ENCODE measurements at places on chromosomes 12 and 14.
A peak's percentile ranks its signal among the peaks of the same experiment; 100 is the strongest.

GRCh38 chr12:89732522-89732921 is 23.9 kb upstream of the ATP2B1 start:
- DNase-seq = no peak

DNA sequence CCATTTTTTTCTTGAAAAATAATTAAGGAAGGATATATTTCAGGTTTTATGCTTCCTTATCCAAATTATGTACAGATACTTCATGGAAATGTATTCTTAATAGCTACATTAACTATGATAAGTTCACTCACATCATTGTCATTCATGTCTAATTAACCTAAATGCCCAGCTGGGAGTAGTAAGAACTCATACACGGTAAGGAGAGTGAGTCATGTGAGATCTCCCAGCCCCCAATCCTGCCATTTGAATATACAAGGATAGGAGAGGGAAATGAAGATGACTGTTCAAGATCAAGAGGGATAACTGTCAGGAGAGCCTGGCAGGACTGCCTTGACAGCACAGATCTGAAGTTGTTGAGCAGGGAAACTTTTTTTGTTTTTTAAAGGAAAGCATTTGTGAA is 343.4 kb upstream of the USP15 start:
- DNase-seq = no peak

DNA sequence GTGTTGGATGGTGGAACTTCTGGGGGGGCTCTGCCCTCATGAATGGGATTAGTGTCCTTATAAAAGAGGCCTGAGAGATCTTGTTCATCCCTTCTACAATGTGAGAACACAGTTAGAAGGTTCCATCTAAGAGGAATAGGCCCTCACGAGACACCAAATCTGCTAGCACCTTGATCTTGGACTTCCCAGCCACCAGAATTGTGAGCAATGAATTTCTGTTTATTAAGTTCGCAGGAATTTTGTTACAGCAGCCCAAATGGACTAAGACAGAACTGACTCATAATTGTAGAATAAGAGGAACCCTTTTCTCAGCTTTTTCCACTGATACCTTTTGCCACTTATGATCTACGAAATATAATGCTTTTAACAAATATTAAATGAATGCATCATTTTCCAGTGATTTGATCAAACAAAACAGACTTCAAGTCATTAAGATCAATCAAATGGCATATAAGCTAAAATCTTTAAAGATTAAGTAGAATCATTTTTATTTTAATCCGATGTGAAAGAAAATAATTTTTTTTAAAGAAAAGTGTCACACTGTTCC is 68.2 kb downstream of the HECTD1 start:
- DNase-seq = no peak

GRCh38 chr12:9647825-9648700 is 21.4 kb upstream of the CLEC2D start:
- peak; percentile 80 for DNase-seq

DNA sequence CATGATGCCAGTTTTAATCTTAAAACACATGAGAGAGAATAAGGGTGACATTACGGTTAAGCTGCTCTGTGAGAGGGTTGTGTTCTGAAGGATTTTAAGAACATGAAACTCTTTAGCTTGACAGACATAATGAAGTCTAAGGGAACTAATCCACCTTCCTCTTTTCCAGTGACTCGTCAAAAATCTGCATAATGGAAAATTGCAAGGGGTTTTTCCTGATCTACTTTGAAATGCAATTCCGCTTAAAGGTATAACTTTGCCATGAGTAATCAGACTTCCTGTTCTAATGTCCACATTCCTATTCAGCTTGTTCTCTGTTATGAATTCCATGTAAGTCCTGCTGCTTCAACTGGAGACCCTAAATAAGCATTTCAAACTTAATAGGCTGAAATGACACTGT is at the start of gene ZNF705A:
TSS of gene ZNF705A (plus strand) at position 171 of the 400 bp plus-strand sequence. CDS start 15,611 bp downstream, outside the sequence.
- DNase-seq = no peak

GRCh38 chr12:2225696-2226095 is 172.9 kb downstream of the CACNA1C start:
- no peak for DNase-seq

- DNase-seq = no peak
These were observed 5.5 kb downstream of the CKB start for GRCh38 chr14:103517174-103517566.

DNA sequence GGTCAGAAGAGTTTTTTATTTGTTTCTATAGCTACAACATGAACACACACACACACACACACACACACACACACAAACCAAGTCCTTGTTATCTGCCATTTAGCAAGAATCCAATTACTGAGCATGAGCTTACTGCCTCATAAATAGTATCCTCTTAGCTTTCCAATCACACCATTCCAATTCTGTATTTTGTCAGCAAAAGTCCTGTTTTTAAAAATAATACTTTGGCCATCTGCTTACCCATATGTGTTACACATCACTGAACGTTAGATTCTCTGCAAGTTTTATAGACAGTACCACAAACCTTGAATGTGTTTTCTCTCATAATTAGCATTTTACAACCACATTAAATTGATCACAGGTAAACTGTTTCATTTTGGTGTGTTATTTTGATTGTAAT is 1905.4 kb upstream of the FLRT2 start:
- DNase-seq = no peak

GRCh38 chr14:47365233-47365632 is 310.2 kb downstream of the MDGA2 start:
- DNase-seq = no peak

Measured in skin of body (tissue), 3 donors.